Stimulated activated CD4-positive, alpha-beta T cell treated with anti-CD3 and anti-CD28 coated beads, TNF-alpha, amount 100 ng/mL, for 4 hours (primary cell): ENCODE measurements at places on chromosomes 6 and 20.

DNA sequence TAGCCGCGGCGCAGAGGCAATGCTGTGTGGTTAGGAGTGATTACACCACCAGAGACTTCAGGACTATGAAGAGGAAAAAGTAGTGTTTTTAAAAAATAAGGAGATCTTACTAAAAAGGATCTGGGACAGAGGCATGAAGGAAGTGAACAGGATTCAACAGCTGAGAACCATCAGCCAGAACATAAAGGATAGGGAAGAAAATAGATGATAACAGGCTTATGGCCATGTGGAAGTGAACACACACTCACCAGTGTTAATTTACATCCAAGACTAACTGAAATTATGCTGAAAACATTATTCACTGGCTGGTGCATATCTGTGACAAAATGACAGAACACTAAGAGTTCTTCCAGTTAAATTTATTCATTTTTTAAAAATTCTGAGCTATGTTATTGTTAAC lies 47.5 kb upstream of the BCLAF1 start:
- no peak for DNase-seq

DNA sequence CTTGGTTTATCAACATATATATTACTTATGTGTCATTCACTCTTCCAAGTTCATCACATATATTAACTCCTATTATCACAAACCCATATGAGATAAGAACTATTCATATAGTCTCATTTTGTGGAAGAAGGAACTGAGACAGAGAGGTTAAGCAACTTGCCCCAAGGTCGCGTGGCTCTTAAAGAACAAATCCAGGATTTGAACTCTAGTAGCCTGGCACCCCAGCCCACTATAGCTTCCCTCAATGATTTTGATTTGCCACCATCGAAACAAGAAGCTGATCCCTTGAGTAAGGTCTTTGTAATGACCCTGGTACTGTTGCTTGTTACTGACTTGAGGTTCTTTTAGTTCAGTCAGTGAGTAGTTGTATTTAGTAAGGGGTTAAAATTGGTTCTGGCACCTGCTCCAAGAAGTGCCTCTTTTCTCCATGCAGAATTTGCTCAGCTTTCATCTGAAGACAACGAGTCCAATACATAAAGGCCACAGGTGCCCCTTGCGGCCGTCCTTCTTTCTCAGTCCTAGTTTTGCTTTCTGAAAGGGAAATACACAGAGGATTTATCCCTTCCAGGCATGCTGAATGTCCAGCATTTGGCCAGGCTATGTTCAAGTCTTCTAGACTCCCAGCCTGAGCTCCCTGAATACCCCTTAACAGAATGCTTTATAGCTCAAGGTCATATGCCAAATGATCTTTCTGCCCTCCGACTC lies 253.0 kb downstream of the TBC1D7 start:
- DNase-seq, result no peak

- DNase-seq, result no peak
Observed at GRCh38 chr6:44021589-44022295, 105.5 kb downstream of the MRPL14 start.

GRCh38 chr6:128463942-128464341 lies 56.5 kb downstream of the PTPRK start:
- no peak for DNase-seq
